ENCODE measurements at places on chromosomes 4 and X.

GRCh38 chr4:17722356-17722700 lies 59.1 kb downstream of the FAM184B start:
- DNase-seq: no peak
- no peaks in the 10 kb centered on the region for H3K36me3 ChIP-seq
- no peaks in the 10 kb centered on the region for H3K27me3 ChIP-seq
- no peak overlapping the region for H3K4me3 ChIP-seq
- no peaks in the 10 kb centered on the region for H3K4me1 ChIP-seq
- no peak overlapping the region for H3K27ac ChIP-seq

- H3K4me1 ChIP-seq: no peaks in the 10 kb centered on the region
- no peak overlapping the region for H3K4me3 ChIP-seq
- DNase-seq: no peak
- H3K27me3 ChIP-seq: no peaks in the 10 kb centered on the region
- no peaks in the 10 kb centered on the region for H3K36me3 ChIP-seq
- no peak overlapping the region for H3K27ac ChIP-seq
Measured at GRCh38 chr4:170671171-170671570, 581.4 kb upstream of the AADAT start.

GRCh38 chr4:113758372-113758771 lies 3.2 kb downstream of the CAMK2D start:
- no peak for DNase-seq
- peaks cover 10% of the 10 kb centered on the region for H3K4me1 ChIP-seq
- H3K27ac ChIP-seq: no peak overlapping the region
- H3K4me3 ChIP-seq: no peak overlapping the region
- no peaks in the 10 kb centered on the region for H3K27me3 ChIP-seq
- no peaks in the 10 kb centered on the region for H3K36me3 ChIP-seq

DNA sequence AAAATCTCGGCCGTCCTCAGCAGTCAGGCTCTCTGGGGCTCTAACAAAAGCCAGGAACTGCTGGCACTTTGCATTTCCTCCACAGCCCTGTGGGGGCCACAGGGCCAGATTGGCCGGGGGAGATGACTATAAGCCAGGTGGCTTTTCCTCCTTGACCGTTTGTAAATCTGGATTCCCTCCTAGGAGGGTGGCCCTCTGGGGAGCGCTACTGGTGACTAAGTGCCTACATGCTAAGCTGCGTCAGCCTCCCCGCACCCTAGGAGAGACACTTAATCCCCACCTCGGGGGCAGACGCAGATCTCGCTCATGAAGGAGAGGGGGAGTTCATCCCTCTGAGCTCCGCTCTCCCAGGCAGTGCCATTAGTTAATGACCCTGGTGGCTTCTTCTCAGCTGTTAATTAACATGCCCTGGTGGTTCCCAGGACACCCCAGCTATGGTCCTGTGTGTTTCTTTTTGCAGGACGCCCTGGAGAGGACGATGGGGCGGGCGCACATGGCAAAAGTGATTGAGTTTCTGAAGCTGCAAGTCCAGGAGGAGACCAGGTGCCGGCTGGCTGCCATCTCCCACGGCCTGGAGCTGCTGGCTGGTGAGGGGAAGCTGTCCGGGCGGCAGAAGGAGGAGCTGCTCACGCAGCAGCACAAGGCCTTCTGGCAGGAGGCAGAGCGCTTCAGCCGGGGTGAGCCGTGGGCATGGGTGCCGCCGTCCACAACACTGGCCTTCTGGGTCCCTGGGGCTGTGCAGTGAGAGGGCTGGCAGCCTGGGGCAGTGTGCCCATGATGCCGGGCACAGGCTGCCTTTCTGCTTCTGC lies 41.6 kb downstream of the EVC start:
- no peak overlapping the region for H3K4me3 ChIP-seq
- H3K27me3 ChIP-seq: no peaks in the 10 kb centered on the region
- no peaks in the 10 kb centered on the region for H3K36me3 ChIP-seq
- H3K27ac ChIP-seq: no peak overlapping the region
- DNase-seq: peak; percentile 68
- H3K4me1 ChIP-seq: no peaks in the 10 kb centered on the region

- no peak overlapping the region for H3K4me3 ChIP-seq
- no peaks in the 10 kb centered on the region for H3K27me3 ChIP-seq
- no peak for DNase-seq
- no peak overlapping the region for H3K27ac ChIP-seq
Measured at GRCh38 chrX:99242001-99242400, 1168.1 kb downstream of the PCDH19 start.

DNA sequence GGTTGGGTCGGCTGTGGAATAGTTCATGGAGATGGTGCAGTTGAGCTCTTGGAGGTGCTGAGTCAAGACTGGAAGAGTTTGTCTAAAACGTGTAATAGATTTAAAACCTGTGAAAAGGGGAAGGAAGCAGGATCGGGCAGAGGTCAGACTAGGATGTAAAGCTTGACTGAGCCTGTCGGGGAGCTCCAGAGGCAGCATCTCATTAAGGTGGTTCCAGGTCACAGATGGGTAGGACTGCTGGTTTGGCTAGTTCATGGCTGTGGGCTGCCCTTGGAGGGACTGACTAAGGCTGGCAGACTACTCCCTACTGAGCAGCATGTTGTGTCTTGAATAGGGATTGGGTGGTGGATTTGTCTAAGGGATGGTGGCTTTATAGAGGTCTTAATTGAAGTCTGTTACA lies 28.4 kb upstream of the WDR1 start:
- H3K27me3 ChIP-seq: peaks cover 7% of the 10 kb centered on the region
- H3K27ac ChIP-seq: no peak overlapping the region
- no peak for DNase-seq
- H3K4me3 ChIP-seq: no peak overlapping the region
- H3K4me1 ChIP-seq: no peaks in the 10 kb centered on the region
- no peaks in the 10 kb centered on the region for H3K36me3 ChIP-seq

GRCh38 chr4:171266671-171267070 lies 546.5 kb upstream of the GALNTL6 start:
- DNase-seq: no peak
- no peaks in the 10 kb centered on the region for H3K27me3 ChIP-seq
- no peak overlapping the region for H3K27ac ChIP-seq

DNA sequence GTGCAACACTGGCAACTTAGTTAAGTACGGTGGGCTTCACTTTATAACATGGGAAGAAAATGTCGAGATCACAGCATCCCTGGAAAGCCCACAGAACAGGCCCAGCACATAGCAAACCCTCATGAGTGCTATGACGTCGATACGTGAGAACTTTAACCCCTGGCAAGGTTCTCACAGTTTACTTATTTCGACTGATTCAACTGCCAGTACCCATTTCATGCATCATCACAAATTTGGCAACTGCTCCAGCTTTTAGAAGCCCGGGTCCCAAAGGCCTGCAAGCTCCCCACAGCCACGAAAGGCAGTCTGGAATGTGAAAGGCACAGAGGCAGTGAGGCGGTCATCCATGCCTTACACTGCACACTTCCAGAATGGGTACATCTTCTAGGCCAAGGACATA lies 41.2 kb downstream of the RELL1 start:
- H3K4me1 ChIP-seq: peaks cover 14% of the 10 kb centered on the region
- no peak overlapping the region for H3K4me3 ChIP-seq
- no peak overlapping the region for H3K27ac ChIP-seq
- no peak for DNase-seq

DNA sequence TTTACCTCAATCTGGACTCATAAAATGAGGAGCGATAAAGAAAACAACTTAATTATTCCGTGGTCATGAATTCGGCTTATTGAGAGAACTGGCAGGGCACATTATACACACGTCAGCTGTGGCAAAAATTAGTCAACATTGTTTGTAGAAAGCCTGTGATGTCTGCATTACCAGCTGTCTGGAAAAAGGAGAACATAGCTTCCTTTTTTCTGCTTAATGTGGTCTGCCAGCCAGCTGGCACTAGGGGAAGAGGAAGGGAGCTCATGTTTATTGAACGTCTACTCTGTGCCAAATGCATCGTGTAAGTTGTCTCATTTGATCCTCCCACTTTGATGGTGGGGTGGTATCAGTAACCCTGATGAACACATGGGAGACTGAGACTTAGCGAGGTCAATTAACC lies 367.6 kb downstream of the ARHGAP24 start:
- no peaks in the 10 kb centered on the region for H3K27me3 ChIP-seq
- no peaks in the 10 kb centered on the region for H3K36me3 ChIP-seq
- DNase-seq: peak; percentile 36
- no peak overlapping the region for H3K4me3 ChIP-seq
- no peak overlapping the region for H3K27ac ChIP-seq
- no peaks in the 10 kb centered on the region for H3K4me1 ChIP-seq

GRCh38 chr4:7610022-7610670 lies 175.4 kb upstream of the PSAPL1 start:
- DNase-seq: no peak
- no peaks in the 10 kb centered on the region for H3K36me3 ChIP-seq
- H3K27me3 ChIP-seq: no peaks in the 10 kb centered on the region
- H3K4me1 ChIP-seq: no peaks in the 10 kb centered on the region
- no peak overlapping the region for H3K27ac ChIP-seq
- no peak overlapping the region for H3K4me3 ChIP-seq

DNA sequence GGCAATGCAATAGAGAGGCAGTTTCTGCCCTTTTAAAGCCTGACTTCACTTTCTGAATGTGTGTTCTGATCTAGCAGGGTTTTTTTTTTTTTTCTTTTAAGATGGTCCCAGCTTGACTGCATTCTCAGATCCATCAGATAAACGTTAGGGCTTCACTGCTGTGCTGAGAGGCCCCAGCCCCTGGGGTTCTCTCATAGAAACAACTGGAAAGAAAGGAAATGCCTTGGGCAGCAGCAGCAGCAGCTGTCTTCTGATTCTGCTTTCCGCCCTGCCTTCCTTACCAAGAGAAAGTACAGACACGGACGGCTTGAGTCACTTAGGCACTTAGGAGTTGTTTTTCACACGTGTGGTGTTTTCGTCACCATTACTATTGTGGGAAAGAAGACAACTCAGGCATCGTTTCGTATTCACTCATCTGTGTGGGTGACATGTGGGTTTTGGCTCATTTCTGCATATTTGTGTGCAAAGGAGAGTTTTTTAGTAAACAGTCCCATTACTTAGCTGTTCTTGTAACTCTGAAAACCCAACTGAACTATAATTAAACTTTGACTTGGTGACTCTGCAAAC lies 172.0 kb downstream of the PTTG2 start:
- no peak for DNase-seq
- H3K27ac ChIP-seq: peak overlapping the region; percentile 86
- H3K27me3 ChIP-seq: no peaks in the 10 kb centered on the region
- no peak overlapping the region for H3K4me3 ChIP-seq
- no peaks in the 10 kb centered on the region for H3K36me3 ChIP-seq

GRCh38 chrX:7170898-7171297 lies 22.9 kb upstream of the PUDP start:
- H3K4me3 ChIP-seq: no peak overlapping the region
- DNase-seq: peak; percentile 24
- peaks cover 7% of the 10 kb centered on the region for H3K4me1 ChIP-seq
- H3K36me3 ChIP-seq: no peaks in the 10 kb centered on the region
- no peak overlapping the region for H3K27ac ChIP-seq
- H3K27me3 ChIP-seq: no peaks in the 10 kb centered on the region

- H3K4me3 ChIP-seq: no peak overlapping the region
Measured at GRCh38 chrX:44042751-44043150, 69.6 kb upstream of the NDP start.

GRCh38 chr4:168560184-168561180 lies 63.6 kb downstream of the PALLD start:
- H3K4me1 ChIP-seq: no peaks in the 10 kb centered on the region
- no peak overlapping the region for H3K27ac ChIP-seq
- H3K36me3 ChIP-seq: no peaks in the 10 kb centered on the region
- H3K27me3 ChIP-seq: no peaks in the 10 kb centered on the region

DNA sequence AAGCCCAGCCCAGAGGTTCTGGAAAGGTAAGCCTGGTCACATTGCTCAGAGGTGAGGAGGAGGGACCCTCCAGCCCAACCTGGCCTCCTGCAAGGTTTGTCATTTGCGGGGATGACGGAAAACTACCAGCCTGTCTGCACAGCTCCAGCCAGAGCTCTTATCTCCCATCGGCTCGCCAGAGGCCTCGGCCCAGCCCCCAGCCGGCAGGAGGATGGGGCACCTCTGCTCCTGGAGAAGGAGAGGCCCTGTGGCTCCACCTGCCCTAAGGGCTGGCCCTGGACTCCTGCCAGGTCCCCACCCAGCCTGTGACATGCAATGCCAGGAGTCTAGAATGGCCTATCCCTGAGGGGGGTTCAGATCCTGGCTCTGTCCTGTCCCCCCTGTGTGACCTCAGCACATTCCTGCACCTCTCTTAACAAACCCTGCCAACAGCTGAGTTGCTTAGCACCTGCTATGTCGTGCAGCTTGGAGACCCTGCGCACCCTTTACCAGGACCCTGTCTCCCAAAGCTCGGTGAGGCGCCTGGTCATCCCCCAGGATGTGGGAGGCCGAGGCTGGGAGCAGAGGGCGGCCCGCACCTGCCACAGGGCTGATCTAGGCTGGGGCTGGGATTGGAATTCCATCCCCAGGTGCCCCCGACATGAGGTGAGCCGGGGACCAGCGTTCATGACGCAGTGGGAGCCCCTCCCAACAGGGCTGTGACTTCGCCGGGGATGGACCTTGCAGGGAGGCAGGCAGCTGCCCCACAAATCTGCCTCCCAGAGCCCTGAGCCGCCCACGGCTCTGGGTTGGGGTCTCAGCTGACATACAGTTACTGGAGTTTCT lies 14.4 kb downstream of the ADRA2C start:
- H3K27ac ChIP-seq: no peak overlapping the region
- H3K4me1 ChIP-seq: peaks cover 8% of the 10 kb centered on the region
- peaks cover 5% of the 10 kb centered on the region for H3K27me3 ChIP-seq
- no peaks in the 10 kb centered on the region for H3K36me3 ChIP-seq
- H3K4me3 ChIP-seq: no peak overlapping the region

DNA sequence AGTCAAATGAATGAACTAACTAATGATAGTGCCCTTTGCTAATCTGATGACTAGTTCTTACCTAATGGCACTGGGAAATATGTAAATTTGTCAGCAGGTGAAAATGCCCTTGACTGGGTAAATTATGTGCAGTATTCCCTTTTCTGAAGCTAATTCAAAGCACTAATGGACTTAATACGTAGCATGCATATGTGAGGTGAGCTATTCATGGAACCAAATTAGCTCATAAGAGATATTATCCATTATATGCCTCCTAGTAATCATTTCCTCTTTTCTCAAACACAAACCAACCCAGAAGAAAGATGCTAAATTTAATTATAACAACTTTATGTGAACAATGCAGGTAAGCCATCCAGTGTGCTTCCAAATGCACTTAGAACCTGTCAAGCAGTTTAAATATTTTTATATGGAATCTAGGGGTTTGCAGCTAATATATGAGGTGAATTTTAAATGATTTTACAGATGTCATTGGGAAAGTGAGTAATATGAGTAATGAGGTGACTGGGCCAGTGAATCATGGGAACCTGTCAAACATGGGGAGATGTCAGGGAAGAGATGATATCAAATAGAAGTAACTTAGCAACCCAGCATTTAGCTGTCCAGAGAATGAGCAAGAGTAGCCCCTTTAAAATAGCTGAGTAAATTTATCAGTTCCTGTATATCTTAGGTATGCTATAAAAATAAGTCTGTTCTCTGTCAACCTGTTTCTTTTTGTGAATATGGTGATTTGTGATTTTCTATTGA lies 315.0 kb downstream of the AFF2 start:
- H3K36me3 ChIP-seq: no peaks in the 10 kb centered on the region
- H3K4me1 ChIP-seq: no peaks in the 10 kb centered on the region
- no peak overlapping the region for H3K27ac ChIP-seq
- H3K4me3 ChIP-seq: no peak overlapping the region
- peaks cover 3% of the 10 kb centered on the region for H3K27me3 ChIP-seq
